NCI-H524 (cell line): ENCODE measurements at places on chromosomes 7 and 10.

DNA sequence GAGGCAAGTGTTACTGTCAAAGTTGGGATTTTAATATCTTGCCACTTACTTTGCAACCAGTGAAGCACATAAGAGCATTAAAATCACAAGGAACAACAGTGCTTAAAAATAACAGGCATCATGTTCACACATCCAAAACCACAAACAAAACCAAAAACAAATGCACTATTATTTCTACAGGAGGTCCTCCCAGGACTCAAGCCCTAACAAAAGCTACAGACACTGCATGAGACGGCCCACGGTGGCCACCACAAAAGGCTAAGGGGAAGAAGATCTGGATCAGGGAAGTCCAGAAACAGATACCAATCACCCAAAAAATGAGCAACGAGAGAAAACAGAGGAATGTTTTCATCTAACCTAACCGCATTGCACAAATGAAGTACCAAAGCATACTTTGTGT lies 158.4 kb downstream of the ZMYND11 start:
- no peak for DNase-seq

DNA sequence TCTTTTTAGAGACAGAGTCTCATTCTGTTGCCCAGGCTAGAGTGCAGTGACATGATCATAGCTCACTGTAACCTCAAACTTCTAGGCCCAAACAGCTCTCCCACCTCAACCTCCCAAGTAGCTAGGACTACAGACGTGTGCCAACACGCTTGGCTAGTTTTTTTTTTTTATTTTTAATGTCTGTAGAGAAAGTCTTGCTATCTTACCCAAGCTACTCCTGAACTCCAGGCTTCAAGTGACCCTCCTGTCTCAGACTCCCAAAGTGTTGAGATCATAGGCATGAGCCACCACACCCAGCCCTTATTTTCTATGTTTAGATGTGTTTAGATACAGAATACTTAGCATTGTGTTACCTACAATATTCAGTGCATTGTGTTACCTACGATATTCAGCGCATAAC lies 46.4 kb downstream of the KMT2E start:
- DNase-seq: no peak

DNA sequence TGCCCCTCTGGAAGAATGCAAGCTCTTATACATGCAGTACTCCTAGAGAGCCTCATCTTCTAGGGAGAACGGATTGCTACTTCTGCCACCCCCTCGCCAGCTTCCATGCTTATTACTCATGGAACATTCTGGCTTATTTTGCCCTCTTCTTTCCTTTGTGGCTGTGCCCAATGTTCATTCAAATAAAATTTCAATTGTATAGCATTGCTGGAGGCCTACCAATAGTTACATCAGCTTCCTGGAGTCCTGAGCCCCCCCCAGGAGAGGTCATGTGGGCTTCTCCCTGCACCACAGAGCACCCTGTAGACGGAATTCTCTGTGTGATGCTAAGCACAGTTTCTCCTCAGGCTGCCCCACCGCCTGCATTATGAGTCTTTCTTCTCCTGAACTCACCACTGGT lies 1094.0 kb downstream of the KCNMA1 start:
- no peak for DNase-seq

- DNase-seq: peak; percentile 2
These were observed 135.8 kb downstream of the CAMK1D start for GRCh38 chr10:12484941-12485805.

DNA sequence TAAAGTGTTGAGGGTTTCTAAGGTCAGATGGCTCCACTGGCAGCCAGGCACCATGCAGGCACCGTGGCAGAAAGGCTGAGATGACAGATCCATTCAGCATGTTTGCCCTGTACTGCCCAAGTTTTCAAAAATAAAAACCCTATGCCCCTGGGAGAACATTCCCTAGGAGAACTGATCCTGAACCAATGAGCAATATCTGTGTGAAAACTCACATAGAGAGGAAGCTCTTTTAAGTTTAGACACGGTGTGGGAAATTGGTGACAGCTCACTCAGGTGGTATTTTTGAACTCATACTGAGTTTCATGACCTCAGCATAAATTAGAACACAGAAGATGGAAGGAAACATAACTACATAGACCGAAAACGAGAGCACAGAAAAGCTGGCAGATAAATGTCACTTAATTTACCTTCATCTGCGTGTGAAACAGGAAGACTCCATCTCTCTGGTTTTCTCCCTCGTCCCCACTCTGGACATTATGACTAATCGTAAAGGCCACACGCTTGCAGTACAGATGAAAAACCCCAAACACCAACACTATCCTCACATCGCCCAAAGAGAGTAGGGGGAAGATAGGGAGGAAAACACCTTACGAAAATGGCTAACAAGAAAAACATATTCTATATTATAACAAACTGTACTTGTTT lies 127.8 kb downstream of the ICA1 start:
- DNase-seq: no peak

DNA sequence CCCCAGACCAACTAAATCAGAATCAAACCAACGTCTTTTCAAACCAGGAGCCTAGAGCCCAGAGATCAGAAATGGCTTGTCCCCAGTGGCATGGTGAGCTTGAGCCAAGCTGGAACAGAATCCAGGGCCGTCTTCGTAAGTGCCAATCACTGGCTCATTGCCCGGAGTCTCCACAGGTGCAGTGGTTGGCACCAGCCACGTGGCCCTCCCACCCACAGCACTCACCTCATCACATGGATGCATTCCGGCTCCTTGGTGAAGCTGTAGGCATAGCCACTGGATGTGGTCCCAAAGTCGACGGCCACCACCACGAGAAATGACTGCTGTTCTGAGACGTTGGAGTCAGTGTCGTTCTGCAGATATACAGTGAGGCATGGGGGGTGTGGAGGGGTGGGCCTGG lies 37.4 kb downstream of the HSPA12A start:
- no peak for DNase-seq

GRCh38 chr7:48154792-48155413 lies 16.4 kb upstream of the ABCA13 start:
- DNase-seq: peak; percentile 29
